ENCODE measurements at places on chromosomes 16 and 17.

- no peak for DNase-seq
Measured at GRCh38 chr16:2009164-2009711, 383 bp downstream of the ZNF598 start.

GRCh38 chr16:57127037-57127763 is 34.8 kb downstream of the CPNE2 start:
- no peak for DNase-seq

GRCh38 chr17:50457621-50458020 is 11.1 kb downstream of the CHAD start:
- no peak for DNase-seq

GRCh38 chr17:70868149-70868548 is 698.8 kb downstream of the KCNJ2 start:
- DNase-seq = no peak

DNA sequence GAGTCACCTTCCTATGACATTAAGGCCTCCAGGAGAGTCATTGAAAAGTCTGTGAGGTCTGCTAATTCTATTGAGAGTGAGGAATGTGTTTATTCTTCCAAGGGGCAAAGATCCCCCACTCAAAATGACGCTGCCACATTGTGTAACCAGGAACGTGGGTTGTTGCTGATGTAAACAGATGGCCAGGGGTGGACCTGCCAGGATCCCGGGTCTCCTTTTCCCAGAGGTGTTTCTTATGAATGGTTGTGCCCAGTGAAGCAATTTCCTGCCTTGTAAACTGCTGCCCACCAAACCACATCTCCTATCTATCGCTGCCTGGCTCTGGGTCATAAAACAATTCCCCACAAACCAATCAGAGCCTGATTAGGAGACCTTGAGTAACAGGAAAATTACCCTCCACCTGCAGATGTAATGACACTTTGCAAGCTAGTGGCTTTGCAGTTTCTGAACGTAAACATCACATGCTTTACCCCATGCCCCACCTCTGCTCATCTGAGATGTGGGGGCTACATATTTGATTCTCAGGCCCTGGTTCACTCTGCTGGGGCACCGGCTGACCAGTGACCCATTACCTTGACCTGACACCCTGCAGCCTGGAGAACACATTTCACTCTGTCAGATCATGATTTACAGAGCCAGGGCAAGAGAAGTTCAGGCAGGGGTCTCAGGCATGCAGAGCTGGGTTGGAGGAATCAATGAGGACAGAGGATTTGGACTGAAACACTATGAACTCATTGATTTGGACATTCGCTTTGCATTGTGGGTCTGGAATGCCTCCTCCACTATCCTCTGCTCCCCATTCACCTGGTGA is 33.1 kb upstream of the DDX52 start:
- no peak for DNase-seq

DNA sequence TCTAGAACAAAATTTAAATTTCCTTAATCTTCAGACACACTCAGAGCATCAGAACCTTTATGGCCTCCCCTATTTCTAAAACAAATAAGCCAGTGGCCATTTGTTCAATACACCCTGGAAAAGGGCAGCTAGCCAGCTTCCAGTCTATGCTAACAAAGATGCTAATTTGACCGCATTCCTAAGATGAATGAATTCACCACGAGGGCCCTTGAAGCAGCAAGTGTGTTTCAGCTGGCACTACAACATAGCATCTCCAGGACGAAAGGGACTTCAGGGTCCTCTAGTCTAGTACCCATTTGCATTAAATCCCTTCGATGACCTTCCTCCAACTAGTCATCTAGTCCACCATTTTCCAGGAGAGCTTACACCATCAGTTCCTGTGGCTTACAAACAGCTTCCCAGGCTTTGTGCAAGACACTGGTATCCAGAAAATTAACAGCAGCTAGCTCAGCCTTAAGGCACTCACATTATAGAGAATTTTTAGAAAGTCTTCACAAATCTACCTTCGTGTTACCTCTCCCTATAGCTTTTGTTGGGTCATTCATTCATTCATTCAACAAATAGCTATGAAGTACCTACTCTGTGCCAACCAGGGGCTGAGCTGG is 10.9 kb downstream of the KRT37 start:
- DNase-seq = no peak

GRCh38 chr17:61877837-61878236 is 14.5 kb upstream of the BRIP1 start:
- no peak for DNase-seq

DNA sequence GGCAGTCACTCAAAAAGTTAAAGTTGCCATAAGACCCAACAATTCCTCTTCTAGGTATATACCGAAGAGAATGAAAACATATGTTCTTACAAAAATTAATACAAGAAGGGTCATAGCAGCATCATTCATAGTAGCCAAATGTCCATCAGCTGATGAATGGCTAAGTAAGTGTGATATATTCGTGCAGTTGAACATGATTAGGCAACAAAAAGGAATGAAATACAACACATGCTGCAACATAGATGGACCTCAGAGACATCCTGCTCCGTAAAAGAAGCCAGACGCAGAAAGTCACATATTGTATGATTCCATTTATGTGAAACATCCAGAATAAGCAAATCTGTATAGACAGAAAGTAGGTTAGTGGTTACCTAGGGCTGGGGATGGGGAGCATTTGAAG is 229.4 kb upstream of the CACNG5 start:
- DNase-seq = no peak

DNA sequence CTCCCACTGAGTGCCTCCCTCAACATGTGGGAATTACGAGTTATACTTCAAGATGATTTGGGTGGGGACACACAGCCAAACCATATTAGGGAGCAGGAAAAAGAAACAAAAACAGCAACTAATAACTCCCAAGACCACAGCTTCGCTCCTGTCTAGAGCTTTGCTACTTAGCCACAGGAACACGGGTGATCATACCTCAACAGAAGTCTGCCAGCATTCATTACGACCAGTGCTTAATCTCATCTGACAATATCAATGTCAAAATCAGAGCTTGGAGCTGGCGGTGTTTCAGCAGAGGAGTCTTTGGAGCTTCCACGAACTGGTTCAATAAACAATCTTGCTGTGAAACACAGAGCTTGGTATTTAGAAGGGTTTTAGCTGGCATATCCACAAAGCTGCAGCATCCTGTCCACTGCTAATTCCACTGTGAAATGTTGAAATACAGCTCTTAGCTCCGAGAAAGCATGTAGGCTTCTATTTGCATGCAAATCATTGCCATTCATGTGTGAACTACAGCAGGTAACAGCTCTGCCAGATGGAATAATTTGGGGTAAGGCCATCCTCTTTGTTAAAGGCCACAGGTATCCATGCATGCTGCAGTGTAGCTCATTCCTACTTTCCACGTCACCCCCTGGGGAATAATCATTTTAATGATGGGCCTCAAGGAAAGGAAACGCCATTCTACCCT is 128.4 kb upstream of the GOT2 start:
- DNase-seq = no peak

GRCh38 chr17:48054238-48055185 is 6.4 kb downstream of the NFE2L1 start:
- DNase-seq = no peak

DNA sequence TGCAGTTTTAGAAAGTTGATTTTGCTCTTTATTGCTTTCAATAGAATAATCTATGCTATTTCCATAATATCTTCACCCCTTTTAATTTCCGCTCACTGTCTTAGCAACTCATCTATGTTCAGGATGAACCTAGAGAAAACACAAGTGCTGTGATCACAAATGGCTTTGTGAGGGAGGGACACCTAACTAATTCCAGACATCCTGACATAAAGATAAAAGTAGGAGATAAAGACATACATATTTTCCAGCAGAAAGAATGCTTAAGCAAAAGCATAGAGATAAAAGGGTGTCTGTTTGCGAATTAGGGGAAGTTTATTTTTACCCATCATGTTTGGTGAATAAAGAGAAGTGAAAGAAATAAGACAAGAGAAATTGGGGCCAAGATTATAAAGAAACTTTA is 254.2 kb downstream of the KCNJ2 start:
- DNase-seq = no peak

DNA sequence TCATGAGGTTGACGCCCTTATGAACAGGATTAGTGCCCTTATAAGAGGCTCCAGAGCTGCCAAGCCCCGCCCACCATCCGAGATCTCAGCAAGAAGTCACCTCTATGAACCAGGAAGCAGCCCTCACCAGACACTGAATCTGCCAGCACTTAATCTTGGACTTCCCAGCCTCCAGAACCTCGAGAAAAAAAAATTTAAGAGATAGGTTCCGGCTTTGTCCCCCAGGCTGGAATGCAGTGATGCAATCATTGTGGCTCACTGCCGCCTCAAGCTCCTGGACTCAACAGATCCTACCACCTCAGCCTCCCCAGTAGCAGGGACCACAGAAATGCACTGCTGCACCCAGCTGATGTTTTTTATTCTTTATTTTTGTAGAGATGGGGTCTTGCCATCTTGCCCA is 22.5 kb upstream of the ADCY9 start:
- DNase-seq = no peak

GRCh38 chr16:56279132-56279531 is 87.8 kb downstream of the GNAO1 start:
- DNase-seq = peak; percentile 10

DNA sequence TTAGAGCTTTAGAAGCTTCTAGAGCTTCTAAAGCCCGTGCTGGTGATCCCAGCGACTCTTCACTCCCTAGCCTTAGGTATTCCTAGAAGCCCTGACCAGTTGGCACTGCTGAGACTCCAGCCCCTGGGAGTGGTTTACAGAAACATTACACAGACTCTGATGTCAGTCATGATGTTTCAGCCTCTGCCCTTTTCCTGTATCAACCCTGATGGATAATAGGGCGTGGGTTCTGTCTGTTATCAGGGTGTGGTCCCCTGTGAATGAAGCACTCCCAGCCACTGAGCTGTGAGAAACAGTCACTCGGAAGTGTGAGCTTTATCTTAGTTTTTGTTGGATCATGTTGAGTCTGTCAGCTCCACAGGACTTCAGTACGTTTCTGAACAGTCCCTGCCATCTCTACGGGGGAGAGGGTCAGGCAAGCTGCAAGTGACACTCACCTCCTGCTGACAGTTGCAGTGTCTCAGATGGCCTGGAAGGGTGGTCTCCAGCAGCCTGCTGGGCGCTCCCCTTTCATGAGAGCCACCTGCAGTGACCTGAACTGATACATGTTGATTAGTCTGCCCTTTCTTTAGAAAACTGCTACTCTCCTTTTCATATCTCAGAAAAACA is 12.8 kb downstream of the GOSR2 start:
- DNase-seq = no peak

DNA sequence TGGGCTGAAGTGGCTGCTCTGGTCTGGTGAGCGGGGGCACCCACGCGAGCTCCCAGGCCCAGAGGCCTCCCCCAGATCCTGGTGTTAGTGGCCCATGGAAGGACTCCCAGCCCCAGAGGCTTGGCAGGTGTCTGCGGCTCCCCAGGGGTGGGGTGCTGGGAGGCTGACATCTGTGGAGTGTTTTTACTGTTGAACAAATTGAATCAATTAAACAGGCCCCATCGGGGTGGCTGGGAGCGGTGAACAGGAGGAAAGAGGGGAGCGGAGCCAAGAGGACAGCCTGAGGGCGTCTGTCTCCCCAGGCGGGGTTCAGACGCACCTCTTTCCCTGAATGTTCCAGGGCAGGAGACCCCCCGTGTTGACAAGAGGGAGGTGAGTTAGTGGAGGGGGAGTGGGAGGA is 29.9 kb downstream of the ACTG1 start:
- DNase-seq = no peak

DNA sequence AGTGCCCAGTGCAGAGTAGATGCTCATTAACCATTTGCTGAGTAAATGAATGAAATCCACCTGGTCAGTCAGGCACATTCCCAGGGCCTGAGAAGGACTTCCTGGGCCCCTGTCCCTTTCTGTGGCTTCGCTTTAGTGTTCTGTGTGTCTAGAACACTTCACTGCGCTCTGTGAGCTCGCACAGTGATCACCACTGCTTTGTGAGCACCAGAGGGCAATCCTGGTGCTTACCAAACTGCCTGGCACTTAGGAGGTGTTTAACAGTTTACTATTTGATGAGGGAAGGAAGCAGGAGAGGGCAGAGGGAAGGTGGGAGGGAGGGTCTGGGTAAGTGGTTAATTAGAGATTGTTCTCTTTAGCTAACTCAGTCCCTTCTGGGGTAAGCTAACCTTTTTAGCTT is 26.2 kb downstream of the SALL1 start:
- no peak for DNase-seq

Data from SIG-M5 (cell line).